ENCODE measurements at places on chromosomes 5 and 9.

- no peak for DNase-seq
Measured at GRCh38 chr9:93096131-93096802, at the start of gene CARD19. TSS of gene CARD19 (plus strand) at chr9:93096217. CDS start at chr9:93096346, 129 bp downstream.

GRCh38 chr5:156155598-156155997, 171.4 kb upstream of the SGCD start:
- DNase-seq: no peak

- no peak for DNase-seq
Measured at GRCh38 chr9:68522131-68522530, 18.6 kb downstream of the TMEM252 start.

- DNase-seq: no peak
Measured at GRCh38 chr9:75990576-75991304, 100.3 kb downstream of the PCSK5 start.

DNA sequence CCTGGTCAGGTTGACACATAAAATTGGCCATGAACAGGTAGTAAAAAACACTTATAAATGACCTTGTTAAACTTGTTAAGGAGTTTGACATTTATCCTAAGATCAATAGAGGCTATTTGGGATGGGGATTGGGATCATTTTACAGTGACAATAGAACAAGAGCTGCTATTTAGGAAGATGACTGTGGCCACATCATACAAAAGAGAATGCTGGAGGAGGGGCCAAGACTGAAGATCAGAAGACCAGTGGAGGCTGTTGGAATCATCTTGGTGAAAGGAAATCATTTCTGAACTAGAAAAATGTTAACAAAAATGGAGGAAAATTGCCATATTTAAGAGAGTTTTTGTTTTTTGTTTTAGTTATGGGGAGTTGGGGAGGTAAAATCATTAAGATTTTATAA, 304.8 kb upstream of the TLE4 start:
- no peak for DNase-seq

DNA sequence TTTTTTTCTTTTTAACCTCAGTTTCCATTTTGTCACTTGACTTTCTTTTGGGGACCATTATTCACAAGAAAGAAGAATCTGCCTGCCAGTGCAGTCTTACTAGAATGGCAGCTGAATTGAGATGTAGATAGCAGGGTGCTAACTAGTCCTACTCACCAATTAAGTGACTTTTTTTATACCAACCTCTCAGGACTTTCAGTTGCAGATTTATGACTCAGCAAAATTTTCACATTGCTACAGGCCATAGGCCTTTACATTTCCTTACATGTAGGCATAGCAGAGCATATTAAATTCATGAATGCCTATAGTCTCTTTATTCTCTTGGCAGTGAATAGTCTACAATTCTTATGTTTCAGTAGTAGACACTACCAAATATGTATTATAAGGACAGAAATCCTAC, 54.0 kb upstream of the FKTN start:
- no peak for DNase-seq

DNA sequence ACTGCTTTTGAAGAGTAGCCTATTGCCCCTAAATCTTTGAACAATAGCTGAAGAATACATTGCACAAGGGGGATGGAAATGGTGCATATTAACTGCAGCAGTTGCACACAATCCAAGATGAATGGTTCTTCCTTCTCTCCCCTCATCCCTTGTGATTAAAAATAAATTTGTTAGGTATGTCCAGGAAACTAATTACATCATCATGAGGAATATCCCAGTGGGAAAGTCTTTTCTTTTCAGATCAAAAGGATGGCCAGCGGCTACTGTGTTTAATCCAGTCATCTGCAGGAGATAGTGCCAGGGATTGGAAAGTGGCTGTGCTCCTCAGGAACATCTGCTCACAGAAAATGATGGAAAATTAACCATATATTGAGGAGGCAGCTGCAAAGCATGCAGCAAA, 508.4 kb upstream of the SEMA6A start:
- DNase-seq: no peak

DNA sequence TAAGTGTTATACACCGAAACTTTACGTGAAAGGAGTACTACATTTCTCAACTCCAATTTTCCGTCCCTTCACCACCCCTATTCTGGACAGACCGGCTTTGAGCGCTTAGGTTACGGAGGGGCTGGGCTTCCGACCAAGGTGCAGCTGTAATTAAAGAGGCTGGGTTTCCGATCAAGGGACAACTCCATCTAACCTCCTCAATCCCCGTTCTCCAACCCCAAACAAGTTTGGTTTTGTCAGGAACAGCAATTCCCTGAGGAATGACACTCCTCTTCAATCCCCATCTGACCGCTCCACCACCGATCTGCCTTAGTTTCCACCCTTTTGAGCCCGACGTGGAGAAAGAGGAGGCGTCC, 577 bp downstream of the TUT7 start:
- DNase-seq: no peak

DNA sequence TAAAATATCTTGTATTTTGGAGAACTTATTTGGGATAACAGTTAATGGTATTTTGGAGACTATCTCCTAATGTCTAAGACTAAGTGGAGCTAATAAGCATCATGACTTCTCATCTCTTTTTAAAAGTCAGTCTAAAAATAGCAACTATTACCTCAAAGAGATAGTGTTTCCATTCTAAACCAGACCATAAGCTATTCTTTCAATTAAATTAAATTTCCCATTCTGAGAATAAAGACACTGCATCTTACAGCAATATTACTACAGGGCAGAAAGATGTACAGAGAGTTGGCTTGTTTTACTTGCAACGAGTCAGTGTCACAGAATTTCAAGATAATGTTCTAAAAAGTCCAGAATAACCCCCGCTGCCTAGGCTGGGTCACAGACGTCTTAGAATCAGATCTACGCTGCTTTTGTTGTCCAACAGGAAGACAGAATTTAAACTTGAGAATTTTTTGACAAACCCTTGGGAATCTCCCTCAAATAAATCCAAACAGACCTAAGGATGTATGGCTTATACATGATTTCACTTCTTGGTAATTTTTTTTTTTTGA, 98.9 kb downstream of the USP20 start:
- DNase-seq: peak; percentile 68

- peak; percentile 20 for DNase-seq
Measured at GRCh38 chr5:55324815-55325418, 17.1 kb downstream of the MTREX start.

DNA sequence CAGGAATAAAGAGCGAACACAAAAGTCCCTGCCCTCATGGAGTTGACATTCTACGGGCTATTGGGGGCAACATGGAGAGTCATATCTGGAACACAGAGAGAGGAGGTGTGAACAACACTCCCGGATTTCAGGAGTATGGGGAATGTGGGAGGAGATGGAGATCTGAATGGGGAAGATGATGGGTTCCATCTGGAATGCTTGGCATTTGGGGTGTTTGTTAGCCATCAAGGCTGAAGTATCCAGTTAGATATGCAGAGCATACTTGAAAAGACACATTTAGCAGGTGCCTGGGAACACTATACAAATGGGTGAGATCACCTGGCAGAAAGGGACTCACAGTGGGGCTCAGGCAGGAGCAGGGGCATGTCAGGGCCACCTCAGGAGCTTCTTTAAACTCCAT, 61.1 kb downstream of the EGFLAM start:
- DNase-seq: no peak

DNA sequence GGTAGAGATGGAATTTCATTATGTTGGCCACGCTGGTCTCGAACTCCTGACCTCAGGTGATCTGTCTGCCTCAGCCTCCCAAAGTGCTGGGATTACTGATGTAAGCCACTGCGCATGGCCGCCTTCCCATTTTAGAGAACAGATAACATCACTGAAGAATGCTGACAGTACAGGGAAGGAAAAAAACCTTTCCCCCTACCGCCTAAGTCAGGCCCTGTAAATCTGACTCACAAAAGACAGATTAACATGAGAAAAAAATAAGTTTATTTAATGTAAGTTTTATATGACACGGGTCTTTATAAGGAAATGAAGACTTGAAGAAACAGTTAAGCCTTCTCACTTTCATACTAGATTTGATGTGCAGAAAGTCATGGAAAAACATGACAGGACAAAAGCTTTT, 227.2 kb upstream of the ZNF608 start:
- no peak for DNase-seq

DNA sequence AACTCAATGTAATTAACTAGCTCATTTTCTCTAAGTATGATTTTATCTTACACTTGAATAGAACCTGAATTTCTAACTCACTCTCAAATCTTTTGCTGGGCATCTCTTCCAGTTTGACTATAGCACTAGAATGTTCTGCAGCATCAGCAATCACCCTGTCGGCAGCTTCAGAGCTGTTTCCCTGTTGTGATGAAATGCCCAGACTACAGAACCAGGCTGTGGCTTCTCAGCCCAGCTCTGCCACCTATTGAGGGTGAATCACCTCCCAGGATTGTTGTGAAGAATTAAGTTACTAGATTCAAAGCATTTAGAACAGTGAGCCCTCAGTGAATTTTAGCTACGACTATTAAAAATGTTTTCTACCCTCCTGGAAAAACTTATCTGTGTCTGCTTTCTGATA, 90.4 kb upstream of the ANKRD55 start:
- no peak for DNase-seq

GRCh38 chr5:169286572-169287300, 14.2 kb downstream of the SLIT3 start:
- no peak for DNase-seq

DNA sequence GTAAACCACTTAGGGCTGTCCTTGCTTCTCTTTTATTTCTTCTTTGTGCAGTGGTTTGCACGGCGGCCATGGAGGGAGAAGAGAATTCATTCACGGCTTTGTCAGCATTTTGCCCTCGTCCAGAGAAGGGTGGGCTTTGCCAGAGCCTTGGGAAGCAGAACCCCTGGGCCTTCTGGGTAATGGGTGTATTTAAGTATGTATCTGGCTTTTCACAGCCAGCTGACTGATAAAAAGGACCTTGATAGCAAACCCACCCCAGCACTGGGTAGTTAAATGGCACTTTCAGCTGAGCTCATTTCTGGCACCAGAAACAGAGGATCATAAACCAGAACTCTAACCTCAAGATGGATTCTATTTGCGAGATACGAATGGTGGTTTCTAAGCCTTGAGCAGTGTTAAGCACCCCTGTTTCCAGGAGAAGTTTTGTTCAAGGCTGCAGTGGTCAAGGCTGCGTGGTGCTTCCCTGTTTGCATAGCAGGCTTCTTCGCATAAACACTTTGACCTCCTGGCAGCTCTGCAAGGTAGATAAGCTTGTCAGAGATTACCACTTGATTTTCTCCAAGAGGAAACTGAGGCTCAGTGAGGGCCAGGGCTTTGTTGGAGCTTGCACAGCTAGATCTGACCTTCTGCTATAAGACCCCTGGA, 441.6 kb upstream of the KLF4 start:
- no peak for DNase-seq

DNA sequence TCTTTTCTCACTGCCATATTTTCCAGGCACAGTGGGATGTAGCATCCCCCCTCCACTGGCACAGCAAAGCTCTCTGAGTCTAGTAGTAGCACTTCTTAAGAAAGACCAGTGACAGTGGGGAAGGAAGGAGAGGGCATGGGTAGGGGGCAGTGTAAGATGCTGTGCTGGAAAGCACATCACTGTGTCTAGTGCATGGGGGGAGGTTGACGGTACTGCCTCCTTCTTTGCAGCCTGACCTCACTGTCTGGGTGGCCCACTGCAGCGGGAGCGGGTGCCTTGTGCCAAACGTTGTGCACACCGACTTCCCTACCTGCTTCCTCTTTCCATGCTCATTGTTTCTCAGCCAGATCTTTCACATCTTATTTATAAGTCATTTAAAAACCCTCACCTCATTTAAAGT, 91.8 kb downstream of the PDE8B start:
- no peak for DNase-seq

DNA sequence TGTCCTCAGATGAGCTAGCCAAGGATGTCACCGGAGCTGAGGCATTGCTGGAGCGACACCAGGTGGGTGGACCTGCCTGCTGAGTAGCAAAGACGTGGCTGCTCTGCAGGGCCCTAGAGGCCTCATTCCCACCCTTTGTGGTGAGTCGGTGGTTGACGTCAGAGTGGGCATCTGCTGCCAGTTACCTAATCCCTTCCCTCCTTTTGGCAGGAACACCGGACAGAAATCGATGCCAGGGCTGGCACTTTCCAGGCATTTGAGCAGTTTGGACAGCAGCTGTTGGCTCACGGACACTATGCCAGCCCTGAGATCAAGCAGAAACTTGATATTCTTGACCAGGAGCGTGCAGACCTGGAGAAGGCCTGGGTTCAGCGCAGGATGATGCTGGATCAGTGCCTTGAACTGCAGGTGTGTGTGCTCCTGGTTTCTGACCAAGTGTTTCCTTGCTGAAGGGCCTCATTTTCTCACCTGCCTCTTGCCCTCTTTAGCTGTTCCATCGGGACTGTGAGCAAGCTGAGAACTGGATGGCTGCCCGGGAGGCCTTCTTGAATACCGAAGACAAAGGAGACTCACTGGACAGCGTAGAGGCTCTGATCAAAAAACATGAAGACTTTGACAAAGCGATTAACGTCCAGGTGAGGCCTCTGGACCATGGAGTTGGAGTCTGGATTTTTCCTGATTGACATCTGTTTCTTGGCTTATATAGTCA, 48.9 kb downstream of the DYNC2I2 start:
- no peak for DNase-seq

GRCh38 chr9:91664663-91665062, 241.0 kb upstream of the NFIL3 start:
- DNase-seq: no peak

DNA sequence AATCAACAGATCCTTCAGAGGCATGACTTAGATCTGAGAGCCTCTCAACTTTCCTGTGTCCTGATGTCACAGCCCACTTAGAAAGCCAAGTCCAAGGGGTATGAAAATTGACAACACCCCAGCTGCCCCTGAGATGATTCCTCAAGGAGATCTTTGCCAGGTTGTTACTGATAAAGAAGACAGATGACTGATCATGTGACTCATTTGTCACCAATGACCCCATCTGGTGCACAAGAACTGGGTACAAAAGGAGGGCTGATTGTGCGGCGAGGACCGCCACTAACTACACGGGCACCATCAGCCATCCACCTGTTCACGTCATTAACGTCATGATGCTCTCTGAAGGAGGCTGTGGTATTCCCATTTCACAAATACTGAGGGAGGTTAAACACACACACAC, 583.2 kb upstream of the KLF4 start:
- no peak for DNase-seq

- DNase-seq: no peak
Measured at GRCh38 chr9:94677929-94678328, 38.6 kb upstream of the FBP1 start.

GRCh38 chr9:107963246-107963645, 473.7 kb upstream of the KLF4 start:
- DNase-seq: no peak

- DNase-seq: peak; percentile 77
Measured at GRCh38 chr5:136080483-136081216, 51.9 kb downstream of the TGFBI start.

- DNase-seq: no peak
Measured at GRCh38 chr9:89801341-89801740, 196.5 kb downstream of the GADD45G start.

DNA sequence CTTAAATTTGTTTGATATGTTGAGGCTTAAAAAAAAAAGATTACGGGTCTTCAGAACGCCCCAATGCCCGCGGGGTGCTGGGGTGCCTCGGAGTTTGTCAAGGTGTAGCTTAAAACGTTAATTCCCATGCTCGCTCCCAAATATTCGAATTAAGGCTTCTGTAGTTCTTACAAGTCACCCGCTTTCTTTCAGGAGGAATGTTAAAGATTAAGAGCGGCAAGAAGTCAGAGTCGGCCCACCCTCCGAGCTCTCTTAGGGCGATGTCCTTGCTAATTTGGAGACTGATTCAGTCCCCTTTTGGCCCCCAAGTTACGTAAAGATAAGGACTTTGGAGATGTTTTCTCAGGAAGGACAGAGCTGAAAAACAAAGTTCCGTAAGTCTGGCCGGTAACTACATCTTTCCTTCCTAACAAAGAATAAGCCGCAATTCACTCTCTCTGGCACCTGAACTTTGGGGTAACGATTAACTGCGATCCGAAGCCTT, 746 bp upstream of the NPM1 start:
- DNase-seq: no peak

All from foreskin melanocyte (primary cell).